ENCODE measurements at places on chromosomes 7 and 10. TPM values are rescaled to one million over a fixed set of nuclear protein-coding genes. Genes with fewer than 3 reads are reported as not detected.

Gene CNNM1
- total RNA-seq = 0.36 TPM

Gene ACSM6
- not detected for total RNA-seq

Gene GRB10
- total RNA-seq = 55.3 TPM

Gene C10orf105
- 1.2 TPM for total RNA-seq

Gene PRKCQ
- total RNA-seq = 0.16 TPM

Gene UTF1
- not detected for total RNA-seq

Gene SEPTIN7
- total RNA-seq = 217 TPM

Gene ASB15
- not detected for total RNA-seq

Gene ACBD7
- 0.32 TPM for total RNA-seq
